Testis (tissue), 5 donors: ENCODE measurements at places on chromosomes 13 and 19. TPM values are rescaled to one million over a fixed set of nuclear protein-coding genes. Genes with fewer than 3 reads are reported as not detected.

- no peak for DNase-seq
Observed at GRCh38 chr13:113474179-113474578, 16.3 kb downstream of the DCUN1D2 start.

GRCh38 chr19:5143471-5144411 is 174.8 kb downstream of the KDM4B start:
- no peak for DNase-seq

GRCh38 chr13:80161896-80162295 is 179.0 kb downstream of the SPRY2 start:
- no peak for DNase-seq

GRCh38 chr19:5683177-5683886 is 2.5 kb downstream of the HSD11B1L start:
- no peak for DNase-seq

- peak; percentile 67 for DNase-seq
Observed at GRCh38 chr19:13099073-13099999, 3.3 kb downstream of the LYL1 start.

DNA sequence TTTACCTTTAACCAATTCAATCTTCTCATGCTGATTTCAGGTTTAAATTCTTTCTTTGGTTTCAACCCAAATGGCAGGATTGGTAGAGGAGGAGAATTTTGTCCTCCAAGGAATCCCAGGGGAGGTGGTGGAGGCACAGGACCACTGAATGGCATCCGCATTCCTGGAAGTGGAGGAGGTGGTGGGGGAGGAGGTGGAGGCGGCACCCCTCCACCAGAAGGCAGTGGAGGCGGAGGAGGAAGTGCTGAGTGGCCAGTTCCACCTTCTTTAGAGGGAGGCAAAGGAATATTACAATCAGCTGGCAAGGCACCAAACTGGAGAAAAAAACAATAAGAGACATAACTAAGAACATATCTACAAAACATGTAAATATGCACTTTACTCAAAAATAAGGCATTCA is 192.9 kb downstream of the DIAPH3 start:
- no peak for DNase-seq

DNA sequence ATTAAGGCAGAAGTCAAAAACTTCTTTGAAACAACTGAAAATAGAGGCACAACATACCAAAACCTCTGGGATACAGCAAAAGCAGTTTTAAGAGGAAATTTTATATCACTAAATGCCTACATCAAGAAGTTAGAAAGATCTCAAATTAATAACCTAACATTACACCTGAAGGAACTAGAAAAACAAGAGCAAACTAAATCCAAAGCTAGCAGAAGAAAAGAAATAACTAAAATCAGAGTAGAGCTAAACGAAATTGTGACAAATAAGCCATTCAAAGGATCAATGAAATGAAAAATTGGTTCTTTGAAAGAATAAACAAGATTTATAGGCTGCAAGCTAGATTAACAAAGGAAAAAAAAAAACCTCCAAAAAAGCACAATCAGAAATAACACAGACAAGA is 2.5 kb upstream of the GPR42 start:
- DNase-seq, result no peak

The ZNF583 gene
- 13.2 TPM for polyA plus RNA-seq

GRCh38 chr19:47729799-47730520 is 15.4 kb upstream of the NOP53 start:
- DNase-seq, result peak; percentile 74

GRCh38 chr19:36775768-36776167 is 3.2 kb upstream of the ZNF850 start:
- DNase-seq, result peak; percentile 73

- no peak for DNase-seq
Observed at GRCh38 chr13:47774671-47774994, 226.4 kb downstream of the SUCLA2 start.

The SHANK1 gene
- 4.1 TPM for polyA plus RNA-seq

- DNase-seq, result no peak
Observed at GRCh38 chr13:24612726-24613125, 67.5 kb upstream of the ATP12A start.

The ANKLE1 gene
- polyA plus RNA-seq, result 0.45 TPM

DNA sequence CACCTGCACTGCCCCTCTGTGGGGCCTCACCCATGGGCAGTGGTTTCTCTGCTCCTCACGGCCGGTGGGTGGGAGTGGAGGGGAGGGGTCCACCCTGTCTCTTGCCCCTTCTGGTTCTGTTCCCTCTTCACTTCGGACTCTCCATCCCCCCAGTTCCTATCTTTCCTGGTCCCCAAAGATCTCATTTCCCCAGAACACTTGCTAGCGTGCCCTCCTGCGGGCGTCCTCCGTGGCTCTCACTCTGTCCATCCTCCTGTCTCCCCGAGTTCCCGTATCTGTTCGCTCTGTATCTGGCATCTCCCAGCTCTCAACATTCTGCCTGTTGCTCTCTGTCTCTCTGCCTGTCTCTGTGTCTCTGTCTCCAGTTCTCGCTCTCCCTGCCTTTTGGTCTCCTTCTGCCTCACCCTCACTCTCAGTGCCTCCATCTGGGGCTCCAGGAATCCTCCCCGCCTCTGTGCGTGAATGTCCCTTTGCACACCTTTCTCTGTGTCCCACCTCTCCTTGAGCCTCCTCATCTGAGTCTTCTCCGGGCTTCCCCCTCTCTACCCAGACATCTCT is 363 bp downstream of the SPIB start:
- DNase-seq, result no peak

DNA sequence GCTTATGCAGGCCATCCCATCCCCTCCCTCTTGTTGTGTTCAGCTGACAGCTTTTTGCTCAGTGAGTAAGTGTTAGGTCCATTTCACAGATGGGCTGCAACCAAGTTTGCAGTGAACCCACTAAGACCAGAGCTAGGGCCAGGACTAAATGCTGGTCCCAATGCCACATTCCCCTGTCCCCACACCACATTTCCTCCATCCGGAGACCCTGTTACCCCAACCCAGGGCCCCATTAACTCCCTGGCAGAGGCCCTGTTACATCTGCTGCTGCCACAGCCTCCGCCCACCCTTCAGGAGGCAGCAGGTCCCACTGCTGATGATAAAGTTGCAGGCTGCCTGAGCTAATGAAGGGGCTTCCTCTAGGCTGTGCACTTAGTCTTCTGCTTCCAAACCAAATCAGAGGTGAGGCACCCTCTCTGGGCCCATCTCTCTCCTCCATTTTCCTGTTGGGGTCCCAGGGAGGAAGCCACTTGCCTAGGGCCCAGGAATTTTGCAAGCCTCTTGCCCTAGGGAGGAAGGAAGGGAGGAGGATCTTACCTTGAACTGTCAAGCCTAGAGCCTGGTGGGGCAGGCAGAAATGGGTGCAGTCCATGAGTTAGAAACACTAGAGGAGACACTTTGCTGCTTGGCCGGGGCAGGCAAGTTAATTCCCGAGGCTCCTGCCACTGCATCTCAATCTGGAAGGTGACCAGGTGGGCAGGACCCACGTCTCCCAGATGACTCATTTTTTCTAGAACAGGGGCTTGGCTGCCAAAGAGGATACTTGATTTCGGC is 3.4 kb upstream of the USF2 start:
- peak; percentile 16 for DNase-seq

DNA sequence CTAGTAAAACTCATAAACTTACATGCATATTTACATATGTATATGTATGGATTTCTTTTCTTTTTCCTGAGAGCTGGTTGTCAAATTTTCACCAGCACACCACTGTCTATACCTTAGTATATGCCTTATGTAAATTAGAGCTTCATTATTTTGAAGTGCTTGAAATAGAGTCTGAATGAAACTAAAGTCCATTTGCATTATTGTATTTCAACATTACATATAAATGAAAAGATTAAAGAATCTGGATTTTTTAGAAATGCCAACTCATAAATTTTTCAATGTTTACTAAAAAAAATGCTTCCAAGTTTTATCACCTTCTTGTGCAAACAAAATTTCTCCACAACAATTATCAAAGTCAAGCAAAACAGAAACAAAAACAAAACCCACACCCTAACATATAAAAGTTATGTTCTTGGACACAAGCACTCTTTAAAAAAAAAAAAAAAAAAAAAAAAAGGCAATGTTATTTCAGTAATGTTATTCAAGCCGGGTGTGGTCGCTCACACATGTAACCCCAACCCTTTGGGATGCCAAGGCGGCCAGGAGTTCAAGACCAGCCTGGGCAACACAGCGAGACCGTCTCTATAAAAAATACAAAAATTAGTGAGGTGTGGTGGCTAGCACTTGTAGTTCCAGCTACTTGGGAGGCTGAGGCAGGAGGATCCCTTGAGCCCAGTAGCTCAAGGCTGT is 18.3 kb downstream of the MED26 start:
- no peak for DNase-seq

The TNFSF9 gene
- polyA plus RNA-seq, result 3.1 TPM

- DNase-seq, result no peak
Observed at GRCh38 chr19:13795595-13796300, 505 bp downstream of the ZSWIM4 start.

The PABPC3 gene
- 66.0 TPM for polyA plus RNA-seq

- DNase-seq, result peak; percentile 25
Observed at GRCh38 chr19:43501661-43502418, 2.7 kb downstream of the PHLDB3 start.

The ZNF547 gene
- 4.7 TPM for polyA plus RNA-seq

DNA sequence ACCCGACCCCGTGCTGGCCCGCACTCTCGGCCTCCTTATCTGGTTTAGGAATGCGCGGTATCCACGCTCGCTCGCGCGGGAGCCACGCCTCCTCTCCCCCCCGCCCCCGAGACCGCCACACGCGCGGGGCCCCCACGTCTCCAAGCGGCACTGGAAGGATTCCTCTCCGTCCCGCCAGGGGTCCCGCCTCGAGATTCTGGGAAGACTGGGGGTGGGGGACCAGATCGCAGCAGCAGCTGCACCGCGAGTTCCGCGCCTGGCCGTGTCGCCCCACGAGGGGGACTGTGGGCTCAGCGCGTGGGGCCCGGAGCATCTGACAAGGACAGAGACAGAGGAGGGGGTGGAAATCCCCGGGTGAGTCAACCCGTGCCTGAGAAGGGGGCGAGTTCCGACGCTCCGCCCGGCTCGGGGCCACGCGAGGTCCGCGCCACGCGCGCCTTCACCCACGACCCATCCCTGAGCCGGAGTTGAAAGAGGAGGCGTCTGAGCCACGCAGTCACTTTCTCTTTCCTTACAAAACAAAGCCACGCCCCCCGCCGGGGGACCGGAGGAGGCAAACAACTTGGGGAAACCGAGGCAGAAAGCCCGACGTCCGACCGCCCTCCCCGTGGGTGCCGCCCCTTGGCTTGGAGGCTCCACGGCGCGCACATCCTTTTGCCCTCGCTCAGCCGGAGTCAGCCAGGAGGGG is 814 bp downstream of the S1PR2 start:
- peak; percentile 56 for DNase-seq

GRCh38 chr19:8469613-8470368 is 25.0 kb downstream of the HNRNPM start:
- DNase-seq, result no peak

DNA sequence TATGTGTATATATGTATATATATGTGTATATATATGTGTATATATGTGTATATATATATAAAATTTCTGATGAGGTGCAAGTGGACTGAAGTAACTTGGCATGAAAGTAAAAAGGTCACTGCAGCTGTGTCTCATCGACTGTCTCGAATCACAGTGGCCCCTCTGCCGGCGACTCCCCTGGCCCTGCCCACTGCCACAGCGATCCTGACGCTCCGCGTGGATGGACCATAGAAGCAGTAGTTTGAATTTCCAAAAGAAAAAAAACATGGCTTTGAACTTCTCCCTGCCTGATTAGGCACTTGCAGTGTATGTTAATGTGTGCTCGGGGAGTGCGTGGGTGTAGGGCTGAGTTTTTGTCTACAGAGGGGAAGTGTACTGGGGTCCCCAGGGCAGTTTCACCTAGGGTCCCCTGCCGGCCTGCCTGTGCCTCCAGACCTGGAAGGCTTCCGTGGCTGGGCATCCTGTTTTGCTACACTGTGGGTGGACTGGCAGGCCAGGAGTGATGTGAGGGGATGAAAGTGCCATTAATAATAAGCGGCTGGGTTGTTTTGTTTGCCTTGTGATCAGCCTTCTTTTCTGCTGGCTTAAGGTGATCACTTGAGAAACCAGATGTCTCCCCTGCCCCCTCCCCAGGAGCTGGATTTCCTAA is 10.8 kb downstream of the ZIC5 start:
- no peak for DNase-seq

DNA sequence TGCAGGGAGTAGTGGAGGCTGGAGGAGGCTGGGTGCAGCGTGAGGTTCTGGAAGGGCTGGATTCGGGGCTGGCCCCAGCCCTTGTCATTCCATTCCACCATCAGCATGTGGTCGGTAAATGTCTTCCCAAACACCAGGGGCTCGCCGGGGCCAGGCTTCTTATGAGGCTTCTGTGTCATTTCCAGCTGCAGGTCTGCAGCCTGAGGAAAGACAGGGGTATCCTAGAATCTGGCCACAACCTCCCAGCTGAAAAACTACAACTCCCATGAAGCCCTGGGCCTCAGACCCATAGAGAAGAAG is 4.4 kb downstream of the BCAT2 start:
- no peak for DNase-seq

DNA sequence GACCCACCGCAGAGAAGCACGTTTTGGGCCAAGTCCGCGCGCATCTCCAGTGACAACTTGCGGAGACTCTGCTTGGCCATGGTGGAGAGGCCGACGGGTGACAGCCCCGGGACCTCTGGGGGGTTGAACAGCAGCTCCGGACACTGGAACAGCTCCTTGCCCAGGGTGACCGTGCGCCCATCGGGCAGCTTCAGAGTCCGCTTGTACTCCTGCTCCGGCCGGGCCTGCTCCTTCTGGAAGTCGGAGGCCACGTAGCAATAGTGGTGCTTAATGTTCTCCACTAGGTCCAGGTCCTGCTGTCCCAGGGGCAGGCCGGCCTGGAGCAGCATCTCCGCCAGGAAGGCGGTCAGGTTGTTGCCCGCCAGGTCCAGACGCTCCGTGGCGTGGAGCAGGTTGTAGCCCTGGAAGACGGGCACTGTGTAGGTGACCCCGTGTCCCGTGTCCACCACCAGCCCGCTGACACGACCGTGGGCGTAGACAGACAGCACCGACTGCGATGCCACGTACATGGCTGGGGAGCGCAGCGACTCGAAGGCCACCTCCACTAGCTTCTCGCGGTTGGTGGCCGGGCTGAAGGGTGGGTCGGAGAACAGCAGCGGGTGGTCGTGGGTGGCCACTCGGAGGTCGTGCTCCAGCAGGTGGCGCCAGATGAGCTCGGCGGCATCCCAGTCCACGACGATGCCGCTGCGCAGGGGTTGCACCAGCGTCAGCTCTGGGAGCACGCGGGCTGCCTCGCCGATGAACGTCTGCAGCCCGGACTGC is 743 bp downstream of the ACTL9 start:
- DNase-seq, result no peak

The SELENOV gene
- polyA plus RNA-seq, result 19.7 TPM

GRCh38 chr19:46783670-46784069 is 4.7 kb downstream of the SLC1A5 start:
- DNase-seq, result no peak

The ZNF578 gene
- 12.2 TPM for polyA plus RNA-seq

- no peak for DNase-seq
Observed at GRCh38 chr13:98174307-98174706, 2.8 kb downstream of the RNF113B start.

- no peak for DNase-seq
Observed at GRCh38 chr13:24511019-24511815, 1.4 kb downstream of the PARP4 start.
